Liver (tissue), 10 donors: ENCODE measurements at places on chromosomes 13 and 19.

DNA sequence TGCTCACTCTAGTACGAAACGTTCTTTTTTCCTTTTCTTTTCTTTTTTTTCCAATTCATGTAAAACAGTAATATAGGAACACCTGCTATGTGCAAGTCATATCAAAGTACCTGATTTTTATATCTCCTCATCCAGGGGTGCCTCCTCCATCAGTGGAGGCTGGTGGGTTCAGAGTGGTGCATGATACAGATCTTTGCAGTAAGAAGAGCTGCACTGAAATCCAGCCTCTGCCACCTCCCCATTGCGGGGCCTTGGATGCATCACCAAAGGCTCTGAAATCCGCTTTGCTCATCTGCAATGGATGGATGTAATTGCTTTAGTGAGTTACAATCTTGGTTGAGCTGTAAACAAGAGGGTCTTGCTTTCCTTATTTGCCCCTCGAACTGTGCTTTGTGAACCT, 38.3 kb downstream of the GPR12 start:
- DNase-seq, result no peak

GRCh38 chr13:23377983-23378632, 55.4 kb downstream of the SACS start:
- no peak for DNase-seq

- DNase-seq, result no peak
These were observed 36.4 kb upstream of the STARD13 start for GRCh38 chr13:33321686-33322542.

- DNase-seq, result no peak
These were observed 95.6 kb downstream of the ATP11A start for GRCh38 chr13:112785483-112785856.

DNA sequence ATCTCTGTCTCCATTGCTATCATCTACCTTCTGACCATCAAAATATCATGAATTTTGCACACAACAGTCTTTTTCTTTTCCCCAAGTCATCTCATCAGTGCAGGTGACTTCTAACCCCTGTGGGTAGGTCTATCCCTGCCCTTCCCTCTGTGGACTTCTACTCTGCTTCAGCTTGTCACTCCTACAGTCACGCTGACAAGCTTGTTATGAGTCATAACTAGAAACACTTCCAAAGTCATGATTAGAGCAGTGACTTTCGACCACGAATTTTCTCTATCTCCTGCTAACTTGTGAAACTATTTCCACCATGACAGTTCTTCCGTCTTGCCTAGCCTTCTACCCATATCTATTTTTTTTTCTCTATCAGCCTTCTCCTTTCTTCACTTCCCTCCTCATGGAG, 343.7 kb upstream of the ARGLU1 start:
- DNase-seq, result no peak
